ENCODE measurements at places on chromosomes 2 and 18.

DNA sequence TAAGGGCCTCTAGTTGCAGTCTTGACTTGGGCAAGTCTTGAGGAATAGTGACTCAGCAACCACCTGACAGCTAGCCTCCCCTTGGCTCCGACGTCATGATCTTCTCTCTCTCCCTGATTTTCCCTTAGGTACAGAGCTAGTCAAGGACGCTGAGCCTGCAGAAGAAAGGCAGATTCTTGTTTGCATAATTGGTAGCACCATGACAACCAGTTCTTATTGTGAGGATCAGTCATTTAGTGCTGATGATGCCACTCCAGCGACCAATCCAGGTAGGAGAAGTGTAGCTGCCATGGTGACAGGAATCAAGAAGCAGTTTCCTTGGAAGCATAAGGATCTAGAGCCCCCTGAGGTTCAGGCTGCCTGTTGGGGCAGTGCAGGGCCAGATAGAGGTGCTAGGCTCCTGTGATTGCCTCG, 2.8 kb upstream of the RESP18 start:
- no peak for DNase-seq

DNA sequence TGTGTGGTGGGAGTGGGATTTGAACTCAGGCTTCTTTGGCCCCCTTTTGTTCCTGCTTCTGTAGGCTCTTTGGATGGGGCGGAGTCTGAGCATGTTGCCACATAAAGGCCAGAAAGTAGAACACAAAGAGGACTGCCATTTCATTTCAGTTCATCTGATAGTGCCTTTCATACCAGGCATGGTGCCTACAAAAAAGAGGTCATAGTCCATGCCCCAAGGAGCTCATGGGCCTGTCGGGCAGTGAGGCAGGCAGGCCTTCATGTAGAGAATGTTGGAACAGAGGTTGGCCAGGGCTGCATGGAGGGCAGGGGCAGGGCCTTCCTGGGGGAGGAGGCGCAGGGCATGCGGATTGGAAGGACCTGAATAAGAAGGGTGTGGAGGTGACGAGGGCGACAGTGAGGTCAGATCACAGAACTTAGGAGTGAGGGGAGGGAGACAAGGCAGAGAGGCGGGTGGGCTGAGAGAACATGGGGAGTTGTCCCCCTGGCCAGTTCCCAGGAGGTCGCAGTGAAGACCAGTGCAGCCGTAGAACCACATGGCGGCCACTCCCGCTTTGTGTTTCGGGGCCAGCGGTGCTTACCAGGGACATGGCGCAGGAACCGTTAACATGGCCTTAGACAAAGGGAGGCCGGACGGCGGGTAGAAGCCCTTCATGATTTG, 49.1 kb downstream of the ITGB1BP1 start:
- no peak for DNase-seq

DNA sequence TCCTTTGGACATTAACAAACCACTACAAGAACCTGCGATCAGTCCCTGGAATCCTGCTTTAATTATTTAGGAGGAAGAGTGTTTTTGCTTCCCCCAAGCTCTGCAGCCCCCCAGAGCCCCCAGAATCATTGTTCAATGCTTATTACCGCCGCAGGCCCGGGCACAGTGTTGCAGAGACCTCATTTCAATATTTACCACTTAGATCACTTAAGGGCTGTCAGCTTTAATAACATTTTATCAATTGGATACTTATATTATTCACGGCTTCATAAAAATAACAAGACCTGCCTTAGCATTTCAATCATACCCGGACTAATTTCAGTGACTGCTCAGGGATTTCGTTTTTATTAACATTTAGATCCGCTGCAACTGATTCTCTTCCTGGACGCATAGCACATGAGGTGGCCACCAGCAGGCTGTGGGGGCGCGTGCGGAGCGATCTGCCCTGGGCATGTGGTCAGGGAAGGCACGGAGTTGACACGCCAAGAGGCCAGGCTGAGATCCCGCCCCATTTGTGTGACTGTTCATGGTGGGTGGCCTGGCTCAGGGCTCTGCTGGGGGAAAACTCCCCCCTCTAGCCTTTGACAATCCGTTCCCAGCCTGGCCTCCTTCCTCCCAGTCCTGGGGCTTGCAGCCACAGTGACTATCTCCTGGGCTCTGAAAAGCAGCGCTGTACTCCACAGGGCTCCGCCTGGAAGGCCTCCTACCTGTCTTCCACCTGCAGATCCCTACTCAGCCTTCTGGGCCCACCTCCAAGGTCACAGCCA, 267.6 kb downstream of the SRBD1 start:
- DNase-seq = no peak

- no peak for DNase-seq
Observed at GRCh38 chr2:113233593-113234550, 44.8 kb downstream of the PAX8 start.

GRCh38 chr18:63131106-63131958, 188.2 kb downstream of the BCL2 start:
- peak; percentile 91 for DNase-seq
